H9 (cell line): ENCODE measurements at places on chromosomes 6 and 20. TPM values are rescaled to one million over a fixed set of nuclear protein-coding genes. Genes with fewer than 3 reads are reported as not detected.

Gene TMEM244
- not detected in 2 replicates for total RNA-seq

Gene CFB
- 0.31 and 0.39 TPM in 2 replicates for total RNA-seq

Gene WFDC10B
- total RNA-seq = not detected in 2 replicates

- H3K4me1 ChIP-seq = no peaks in the 10 kb centered on the region
- no peak overlapping the region for H3K27ac ChIP-seq
- DNase-seq = no peak
- no peaks in the 10 kb centered on the region for H3K27me3 ChIP-seq
- H3K4me3 ChIP-seq = no peak overlapping the region
These were observed 142.9 kb upstream of the SOX4 start for GRCh38 chr6:21450628-21451027.

DNA sequence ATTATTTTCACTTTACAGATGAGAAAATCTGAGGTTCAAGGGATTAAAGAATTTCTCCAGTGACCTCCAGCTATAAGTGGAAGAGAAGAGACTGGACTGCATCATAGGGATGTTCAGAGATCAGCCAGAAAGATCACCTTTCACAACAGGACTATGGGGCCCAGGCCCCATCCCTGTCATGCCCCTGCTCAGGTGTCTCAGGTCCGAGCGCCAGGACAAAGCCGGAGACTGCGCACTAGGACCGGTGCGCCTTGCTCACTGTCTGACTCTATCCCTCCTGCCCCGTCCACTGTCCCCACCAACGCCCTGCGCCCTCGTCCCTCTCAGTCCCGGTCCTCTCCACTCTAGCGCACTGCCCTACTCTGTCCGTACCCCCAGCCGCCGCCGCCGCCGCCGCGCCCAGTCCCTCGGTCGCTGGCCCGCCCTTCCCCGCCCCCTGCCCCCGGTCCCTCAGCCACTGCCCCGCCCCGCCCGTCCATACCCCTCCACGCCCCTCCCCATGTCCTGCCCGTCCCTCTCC is 521 bp upstream of the RAD21L1 start:
- H3K4me3 ChIP-seq = peak overlapping the region; percentile 84
- no peaks in the 10 kb centered on the region for H3K4me1 ChIP-seq
- no peaks in the 10 kb centered on the region; the same call in 2 of the 3 replicates for H3K36me3 ChIP-seq

DNA sequence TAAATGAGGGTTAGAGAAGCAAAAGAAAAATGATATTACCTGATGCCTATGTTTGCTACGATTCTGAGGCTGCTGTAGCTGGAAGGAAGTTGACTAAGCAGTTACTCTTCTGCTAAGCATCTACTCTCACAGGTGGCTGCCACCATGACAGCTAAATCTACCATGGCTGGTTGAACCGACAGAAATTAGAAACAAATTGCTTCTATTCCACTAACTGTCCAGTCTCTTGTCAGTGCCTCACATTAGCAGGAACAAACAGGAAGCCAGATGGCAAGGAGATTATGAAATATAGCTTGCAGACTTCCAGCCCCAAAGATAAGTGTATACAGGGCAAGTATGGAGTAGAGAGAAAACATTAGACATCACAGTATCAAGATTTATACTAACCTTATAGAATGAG is 59.4 kb upstream of the TMEM200A start:
- no peaks in the 10 kb centered on the region for H3K4me1 ChIP-seq
- H3K27ac ChIP-seq = no peak overlapping the region
- H3K4me3 ChIP-seq = no peak overlapping the region
- no peaks in the 10 kb centered on the region for H3K36me3 ChIP-seq
- no peak for DNase-seq

DNA sequence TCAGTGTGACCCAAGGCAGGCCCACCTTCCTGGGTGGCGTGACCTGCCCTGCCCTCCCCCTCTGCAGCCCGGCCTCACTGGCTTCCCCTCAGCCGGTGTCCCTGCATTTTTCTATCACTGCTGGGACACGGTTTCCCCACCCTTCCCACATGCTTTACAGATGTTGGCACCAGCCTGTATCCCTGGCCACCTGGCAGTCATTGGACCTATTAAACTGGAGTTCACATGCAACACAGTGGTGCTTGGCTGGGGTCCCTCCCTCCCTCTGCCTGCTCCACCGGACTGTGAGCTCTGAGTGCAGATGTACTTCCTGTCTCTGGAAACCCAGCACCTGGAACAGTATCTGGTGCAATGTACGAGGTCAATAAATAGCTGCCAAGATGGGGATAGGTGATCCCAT is 25.5 kb upstream of the STX16 start:
- no peaks in the 10 kb centered on the region for H3K27me3 ChIP-seq
- H3K36me3 ChIP-seq = no peaks in the 10 kb centered on the region
- no peak overlapping the region for H3K27ac ChIP-seq
- no peaks in the 10 kb centered on the region for H3K4me1 ChIP-seq

DNA sequence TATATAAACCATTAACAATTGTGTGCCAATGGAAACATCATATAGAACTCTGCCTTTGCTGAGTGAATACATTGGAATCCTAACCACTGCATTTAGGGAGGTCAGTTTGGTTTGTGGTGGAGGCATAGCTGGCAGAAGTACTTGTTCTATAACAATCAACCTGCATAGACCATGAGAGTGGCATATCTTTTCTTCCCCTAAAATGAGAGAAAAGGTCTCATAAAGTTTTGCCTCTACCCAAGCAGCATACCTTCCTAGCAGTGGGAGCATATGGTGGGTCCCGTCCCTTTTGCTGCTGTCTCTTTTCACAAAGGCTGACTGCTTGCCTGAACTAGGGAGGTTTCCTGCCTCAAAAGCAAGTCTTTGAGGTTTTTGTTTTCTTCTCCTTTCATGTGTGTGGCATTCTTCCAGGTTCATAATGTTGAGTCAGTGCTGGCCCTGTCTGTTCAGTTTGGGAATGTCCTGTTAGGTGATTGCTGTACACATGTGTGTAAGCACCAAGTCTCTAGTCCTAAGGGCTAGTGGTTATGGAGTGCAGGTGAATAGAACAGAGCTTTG is 61.2 kb upstream of the SUPT3H start:
- H3K27me3 ChIP-seq = no peaks in the 10 kb centered on the region
- H3K4me3 ChIP-seq = no peak overlapping the region
- H3K4me1 ChIP-seq = no peaks in the 10 kb centered on the region
- H3K27ac ChIP-seq = no peak overlapping the region
- H3K36me3 ChIP-seq = no peaks in the 10 kb centered on the region

DNA sequence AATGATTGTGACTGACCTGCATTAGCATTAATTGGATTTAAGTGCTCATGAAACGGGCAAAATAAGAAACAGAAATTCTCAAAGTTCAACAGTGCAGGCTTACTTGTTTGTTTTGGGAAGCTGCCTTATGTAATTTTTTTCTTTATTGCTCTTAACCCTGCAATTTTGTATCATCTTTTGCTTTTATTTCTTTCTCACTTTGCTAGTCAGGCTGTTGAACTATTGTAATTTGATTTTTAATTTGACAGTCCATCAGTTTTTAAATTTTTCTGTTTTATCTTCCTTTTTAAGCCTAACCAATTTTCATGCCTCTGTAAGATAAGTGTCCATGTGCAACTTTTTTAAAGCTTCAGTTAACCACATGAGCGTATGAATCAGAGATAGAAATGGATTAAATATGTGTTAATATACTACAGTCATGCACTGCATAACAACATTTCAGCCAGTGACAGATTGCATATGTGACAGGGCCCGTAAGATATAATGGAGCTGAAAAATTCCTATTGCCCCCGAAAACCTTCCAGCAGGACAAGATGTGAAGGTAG is 44.6 kb downstream of the PEX7 start:
- no peak overlapping the region for H3K4me3 ChIP-seq
- no peaks in the 10 kb centered on the region for H3K4me1 ChIP-seq
- DNase-seq = no peak
- H3K27ac ChIP-seq = no peak overlapping the region

DNA sequence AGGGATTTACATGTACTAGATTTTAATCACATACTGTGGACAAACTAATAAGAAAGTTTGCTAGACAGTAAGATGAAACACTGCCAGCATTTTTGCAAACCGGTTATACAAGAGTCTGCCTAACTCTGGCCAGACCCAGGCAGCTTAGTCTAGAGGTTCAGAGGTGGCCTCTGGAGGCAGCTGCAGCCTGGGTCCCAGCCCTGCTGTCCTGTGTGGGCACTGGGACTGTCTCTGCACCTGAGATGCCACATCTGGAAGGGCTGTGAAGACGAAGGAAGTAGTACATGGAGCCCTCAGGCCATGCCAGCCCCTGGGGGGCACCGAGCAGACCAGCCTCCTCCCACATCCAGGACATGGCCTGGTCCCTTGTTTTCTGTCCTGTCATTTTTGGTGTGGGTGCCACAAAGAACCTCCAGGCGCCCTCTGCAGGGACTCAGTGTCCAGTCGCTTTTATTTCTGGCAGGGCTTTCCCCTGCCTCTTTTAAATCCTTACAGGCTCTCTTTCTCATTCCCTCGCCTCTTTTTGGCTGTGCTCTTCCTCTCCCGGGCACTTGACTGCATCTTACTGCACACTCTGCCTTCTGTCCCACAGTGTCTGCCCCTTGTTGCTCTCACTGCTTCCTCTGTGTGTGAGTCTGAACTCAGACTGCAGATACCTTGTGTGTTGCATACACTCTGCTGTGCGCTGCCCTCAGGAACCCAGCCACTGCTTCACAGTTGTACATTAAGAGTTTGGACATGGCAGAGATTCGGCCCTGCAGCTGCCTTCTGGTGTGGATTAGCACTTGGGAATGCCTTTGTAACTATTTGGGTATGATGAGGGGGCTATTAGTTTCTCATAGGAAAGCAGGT is 216.7 kb downstream of the ZDHHC14 start:
- no peak overlapping the region for H3K27ac ChIP-seq
- no peaks in the 10 kb centered on the region for H3K27me3 ChIP-seq

DNA sequence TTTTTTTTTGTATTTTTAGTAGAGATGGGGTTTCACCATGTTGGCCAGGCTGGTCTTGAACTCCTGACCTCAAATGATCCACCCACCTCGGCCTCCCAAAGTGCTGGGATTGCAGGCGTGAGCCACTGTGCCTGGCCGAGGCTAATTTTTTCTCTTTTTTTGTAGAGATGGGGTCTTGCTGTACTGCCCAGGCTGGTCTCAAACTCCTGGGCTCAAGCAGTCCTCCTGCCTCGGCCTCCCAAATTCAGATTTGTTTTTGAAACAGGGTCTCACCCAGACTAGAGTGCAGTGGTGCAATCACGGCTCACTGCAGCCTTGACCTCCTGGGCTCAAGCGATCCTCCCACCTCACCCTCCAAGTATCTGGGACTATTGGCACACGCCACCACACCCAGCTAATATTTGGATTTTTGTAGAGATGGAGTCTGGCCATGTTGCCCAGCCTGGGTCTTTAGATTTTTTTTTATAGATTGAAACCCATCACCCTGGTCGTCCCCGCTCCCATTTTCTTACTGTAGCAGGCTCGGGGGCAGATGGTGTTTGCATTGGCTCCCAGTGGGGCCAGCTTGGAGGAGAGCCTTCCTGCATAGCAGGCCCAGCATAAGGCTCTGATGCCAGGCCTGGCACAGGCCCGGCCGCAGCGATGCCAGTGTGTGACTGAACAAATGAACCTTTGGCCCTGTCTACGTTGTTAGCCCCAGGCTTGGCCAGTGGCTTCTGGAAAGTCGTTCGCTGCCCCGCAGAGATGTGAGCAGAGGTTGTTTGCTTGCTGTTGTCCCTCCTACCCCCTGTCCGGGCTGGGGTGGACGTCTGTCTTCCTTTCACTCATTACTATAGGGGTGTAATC is 4.3 kb upstream of the MTG2 start:
- no peak overlapping the region for H3K27ac ChIP-seq
- peaks cover 40% of the 10 kb centered on the region for H3K36me3 ChIP-seq
- H3K4me3 ChIP-seq = no peak overlapping the region
- H3K4me1 ChIP-seq = no peaks in the 10 kb centered on the region; the same call in 1 of the 2 replicates
- no peaks in the 10 kb centered on the region for H3K27me3 ChIP-seq

DNA sequence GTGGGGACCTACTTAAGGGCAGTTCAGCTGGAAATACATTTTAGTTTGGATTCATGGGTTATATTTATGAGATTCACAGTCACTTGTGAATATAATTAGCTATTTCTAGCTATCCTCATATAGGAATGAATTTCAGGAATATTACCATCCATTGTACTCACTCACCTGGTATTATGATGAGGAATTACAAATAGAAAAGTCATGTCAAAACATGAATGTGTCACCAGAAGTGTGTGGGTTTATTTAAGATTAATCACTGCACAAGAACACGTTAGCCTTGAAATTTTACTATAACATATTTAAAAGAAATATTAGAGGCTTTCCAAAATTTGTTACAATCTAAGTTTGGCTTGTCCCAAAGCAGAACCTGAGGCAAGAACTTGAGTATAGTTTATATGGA is 510.5 kb downstream of the PHF3 start:
- no peak for DNase-seq
- H3K27me3 ChIP-seq = no peaks in the 10 kb centered on the region
- no peaks in the 10 kb centered on the region for H3K36me3 ChIP-seq
- H3K4me1 ChIP-seq = no peaks in the 10 kb centered on the region

GRCh38 chr6:111536910-111537527 is 54.0 kb upstream of the REV3L start:
- no peaks in the 10 kb centered on the region for H3K36me3 ChIP-seq
- no peak overlapping the region for H3K4me3 ChIP-seq
